ENCODE measurements at places on chromosomes 13 and 19. TPM values are rescaled to one million over a fixed set of nuclear protein-coding genes. Genes with fewer than 3 reads are reported as not detected.

DNA sequence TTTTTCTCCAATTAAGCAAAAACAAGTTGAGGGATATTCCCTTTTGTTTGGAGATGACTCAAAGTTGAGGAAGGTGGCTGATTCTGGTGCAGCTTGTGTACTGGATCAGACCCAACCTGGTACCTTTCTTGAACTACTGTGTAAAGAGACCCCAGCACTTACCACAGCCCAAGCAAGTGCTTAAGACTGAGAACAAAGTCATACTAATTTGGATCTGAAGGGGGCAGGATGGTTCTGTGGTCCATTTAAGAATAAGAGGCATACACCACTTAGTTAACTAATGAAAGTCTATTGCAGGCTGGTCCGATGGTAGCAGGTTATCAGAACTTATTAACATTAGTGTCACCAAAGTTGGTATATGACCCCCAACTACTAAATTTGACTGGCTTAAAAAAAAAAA is 6.3 kb downstream of the THSD1 start:
- DNase-seq = no peak

RPS15 gene
- total RNA-seq = 743 TPM

- DNase-seq = no peak
Observed at GRCh38 chr13:27037571-27037970, 134.0 kb downstream of the USP12 start.

DNA sequence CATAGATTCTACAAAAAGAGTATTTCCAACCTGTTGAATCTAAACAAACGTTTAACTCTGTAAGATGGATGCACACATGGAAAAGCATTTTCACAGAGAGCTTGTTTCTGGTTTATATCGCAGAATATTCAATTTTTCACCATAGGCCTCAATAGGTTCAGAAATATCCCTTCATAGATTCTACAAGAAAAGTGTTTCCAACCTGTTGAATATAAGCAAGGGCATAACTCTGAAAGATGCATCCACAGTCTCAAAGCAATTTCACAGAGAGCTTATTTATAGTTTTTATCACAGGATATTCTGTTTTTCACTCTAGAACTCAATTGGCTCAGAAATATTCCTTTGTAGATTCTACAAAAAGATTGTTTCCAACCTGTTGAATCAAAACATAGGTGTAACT is 1483.6 kb downstream of the UQCRFS1 start:
- DNase-seq = no peak

GRCh38 chr13:75365724-75366173 is 116.2 kb downstream of the TBC1D4 start:
- DNase-seq = no peak

GRCh38 chr13:53207556-53207955 is 178.9 kb downstream of the OLFM4 start:
- DNase-seq = no peak

GRCh38 chr13:96707146-96707545 is 287.1 kb downstream of the OXGR1 start:
- no peak for DNase-seq

LILRB1 gene
- 4.7 TPM for total RNA-seq

DNA sequence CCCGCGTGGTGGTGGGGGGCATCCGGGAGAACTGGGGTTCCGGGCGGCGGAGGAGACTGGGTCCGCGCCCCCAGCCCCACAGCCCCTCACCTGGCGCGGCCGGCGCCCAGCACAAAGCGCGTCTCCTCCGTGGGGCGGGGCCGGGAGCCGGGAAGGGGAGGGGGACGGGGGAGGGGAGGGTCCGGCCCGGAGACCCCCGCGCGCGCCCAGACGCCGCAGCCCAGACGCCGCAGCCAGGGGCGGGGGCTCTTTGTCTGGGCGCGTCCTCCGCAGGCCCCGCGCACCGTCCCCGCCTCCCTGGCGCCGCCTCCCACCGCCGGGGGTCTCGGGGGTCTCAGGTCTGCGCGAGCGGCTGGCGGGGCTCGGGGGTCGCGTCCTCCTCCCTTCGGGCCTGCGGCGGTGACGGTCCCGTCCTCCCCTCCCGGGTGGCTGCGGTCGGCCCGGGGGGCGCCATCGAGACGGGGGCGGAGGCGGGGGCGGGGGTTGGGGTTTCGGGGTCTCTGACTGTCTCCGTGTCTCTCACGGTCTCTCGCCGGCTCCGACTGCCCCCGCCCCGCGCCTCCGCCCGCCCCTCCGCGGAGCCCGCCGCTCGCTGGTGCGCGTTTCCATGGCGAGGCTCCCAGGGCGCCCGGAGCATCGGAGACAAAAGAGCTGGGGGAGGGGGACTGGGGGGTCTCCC is at the start of gene PLPPR3:
TSS of gene PLPPR3 (minus strand) at position 131 of the 679 bp plus-strand sequence. CDS start 396 bp downstream, outside the sequence.
- DNase-seq = peak; percentile 62

RAB4B gene
- 24.5 TPM for total RNA-seq

GRCh38 chr19:13691569-13692435 is 72.5 kb upstream of the MRI1 start:
- DNase-seq = no peak

CEACAM4 gene
- total RNA-seq = 1.4 TPM
